ENCODE measurements at places on chromosomes 12 and 14.

GRCh38 chr12:4817880-4818279 lies 91.8 kb upstream of the KCNA1 start:
- DNase-seq: no peak

- DNase-seq: peak; percentile 82
Observed at GRCh38 chr12:124381456-124382296, 86.8 kb downstream of the RFLNA start.

GRCh38 chr12:102169922-102170621 lies 27.6 kb downstream of the PMCH start:
- peak; percentile 8 for DNase-seq

GRCh38 chr14:38605193-38606114 lies 349.6 kb upstream of the CLEC14A start:
- DNase-seq: no peak

DNA sequence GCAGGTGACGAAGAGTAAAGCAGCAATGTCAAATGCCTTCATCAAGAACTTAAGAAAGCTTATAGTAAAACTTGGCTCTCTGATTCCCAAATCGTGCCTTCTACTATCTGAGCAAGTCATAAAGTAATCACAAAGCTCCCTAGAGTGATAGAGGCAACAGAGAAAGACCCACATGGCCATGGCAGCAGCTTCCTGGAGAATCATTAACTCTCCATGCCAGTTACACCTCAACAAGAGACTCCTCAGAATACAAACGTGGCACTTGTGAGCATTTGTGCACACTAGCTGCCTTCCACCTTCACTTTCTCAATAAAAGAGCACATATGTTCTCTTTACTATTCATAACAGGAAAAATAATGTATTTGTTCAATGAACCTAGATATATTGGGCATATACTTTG lies 48.0 kb downstream of the PLCZ1 start:
- no peak for DNase-seq

DNA sequence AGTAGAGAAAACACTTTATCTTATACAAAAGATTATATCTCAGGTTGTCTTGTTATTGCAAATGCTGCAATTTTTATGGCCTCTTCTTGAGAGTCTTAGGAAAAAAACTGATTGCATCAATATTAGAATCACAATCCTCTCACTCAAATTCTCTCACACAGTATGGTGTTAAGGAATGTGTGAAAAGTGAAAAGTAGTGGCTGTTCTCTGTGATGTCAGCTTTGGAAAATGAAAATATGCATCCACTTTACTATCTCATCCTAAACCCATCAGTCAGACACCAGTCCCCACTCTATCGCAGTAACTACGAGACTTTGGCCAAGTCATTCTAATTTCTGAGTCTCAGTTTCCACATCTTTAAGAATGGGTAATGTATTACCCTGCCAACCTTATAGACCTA lies 32.6 kb upstream of the NTF3 start:
- no peak for DNase-seq

GRCh38 chr14:96744262-96744661 lies 52.9 kb upstream of the VRK1 start:
- DNase-seq: no peak

- peak; percentile 5 for DNase-seq
Observed at GRCh38 chr14:78530078-78530477, 359.9 kb downstream of the NRXN3 start.

- DNase-seq: no peak
Observed at GRCh38 chr12:113184098-113184899, 979 bp downstream of the DDX54 start.

Data from inflammatory macrophage (primary cell).